ENCODE measurements at places on chromosomes 13 and 19.

GRCh38 chr19:41307954-41308449 lies 2.0 kb upstream of the CCDC97 start:
- no peak for DNase-seq

DNA sequence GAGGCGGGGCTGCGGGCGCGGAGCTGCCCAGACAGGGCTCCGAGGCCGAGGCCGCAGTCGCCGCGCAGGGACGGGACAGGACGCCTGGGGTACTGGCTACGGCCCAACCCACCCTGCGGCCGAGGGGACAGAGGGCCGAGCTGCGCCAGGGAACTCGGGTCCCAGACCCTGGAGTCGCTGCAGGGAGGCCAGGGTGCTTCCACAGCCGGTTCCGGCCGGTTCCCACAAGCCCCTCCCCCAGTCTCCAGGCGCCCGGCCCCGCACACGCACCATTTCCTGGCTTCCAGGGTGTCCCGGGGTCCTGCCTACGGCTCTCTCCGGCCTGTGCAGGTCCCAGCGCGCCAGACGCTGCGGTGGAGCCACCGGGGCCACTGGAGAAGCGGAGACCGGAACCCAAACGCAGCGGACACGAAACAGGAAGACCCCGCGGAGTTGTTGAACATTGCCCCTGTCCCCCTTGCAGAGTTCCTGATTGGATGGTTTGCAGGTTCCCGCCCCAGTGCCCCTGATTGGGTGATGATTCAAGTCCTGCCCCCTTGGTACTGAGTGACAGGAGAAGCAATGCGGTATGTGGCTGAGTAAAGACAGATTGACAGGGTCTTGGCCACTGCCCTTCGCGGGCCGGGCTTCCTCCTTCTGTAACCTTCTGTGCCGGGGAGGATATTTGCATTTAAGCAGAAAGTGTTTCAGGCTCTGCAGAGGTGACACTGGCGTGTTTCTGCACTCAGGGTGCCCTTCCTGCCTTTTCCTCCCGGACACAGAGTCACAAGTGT lies at the start of gene ZNF564:
Gene ZNF564 (minus strand): TSS at position 423 of the 773 bp plus-strand sequence. CDS start 150 bp downstream, at position 273.
- DNase-seq: peak; percentile 71

- DNase-seq: no peak
Measured at GRCh38 chr13:36362251-36362650, 16.1 kb upstream of the SPART start.

- peak; percentile 95 for DNase-seq
Measured at GRCh38 chr19:39125554-39126311, at the start of gene PAK4. Gene PAK4, plus strand, starts transcription at chr19:39125786. Its CDS starts 43,768 bp downstream, at chr19:39169554.

- no peak for DNase-seq
Measured at GRCh38 chr13:98386637-98387036, 190.3 kb downstream of the STK24 start.

GRCh38 chr13:23673354-23673753 lies 103.1 kb downstream of the TNFRSF19 start:
- DNase-seq: no peak

- DNase-seq: no peak
Measured at GRCh38 chr13:59374691-59375090, 789.0 kb downstream of the DIAPH3 start.

- DNase-seq: no peak
Measured at GRCh38 chr13:78192716-78193115, 274.1 kb upstream of the EDNRB start.

- no peak for DNase-seq
Measured at GRCh38 chr13:78674638-78675037, 15.7 kb upstream of the OBI1 start.

GRCh38 chr13:35838356-35838755 lies 292.8 kb downstream of the DCLK1 start:
- no peak for DNase-seq

GRCh38 chr19:41735071-41735600 lies 20.2 kb upstream of the CEACAM6 start:
- no peak for DNase-seq
